ENCODE measurements at places on chromosomes 11 and 22.
A peak's percentile ranks its signal among the peaks of the same experiment; 100 is the strongest.

- no peak for DNase-seq
These were observed 16.7 kb upstream of the MYEOV start for GRCh38 chr11:69277074-69277809.

DNA sequence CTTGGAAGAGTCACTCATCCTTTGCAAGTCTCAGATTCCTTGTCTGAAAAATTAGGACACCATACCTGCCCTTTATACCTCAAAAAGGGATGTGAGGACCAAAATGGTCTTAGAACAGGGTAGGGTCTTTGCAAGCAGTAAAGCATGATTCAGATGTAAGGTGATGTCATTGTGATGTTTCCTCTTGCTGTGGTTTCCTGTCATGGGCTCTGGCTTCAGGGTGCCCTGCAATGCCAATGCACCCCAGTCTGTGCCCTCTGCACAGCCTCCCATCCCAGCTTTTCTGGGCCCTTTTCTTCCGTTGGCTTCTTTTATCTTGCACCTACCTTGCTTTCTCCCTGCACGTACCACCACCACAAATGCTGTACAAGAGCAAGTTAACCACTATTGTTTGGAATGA is 87.8 kb upstream of the NNMT start:
- DNase-seq, result no peak

- no peak for DNase-seq
These were observed 59.2 kb upstream of the SHISAL1 start for GRCh38 chr22:44371741-44372525.

GRCh38 chr11:64758330-64759079 is 1.3 kb downstream of the PYGM start:
- peak; percentile 3 for DNase-seq

GRCh38 chr11:133816146-133816870 is 29.0 kb downstream of the SPATA19 start:
- no peak for DNase-seq

- DNase-seq, result no peak
These were observed 12.7 kb downstream of the MUC2 start for GRCh38 chr11:1087279-1087960.

Measured in WERI-Rb-1 (cell line).